ENCODE measurements at places on chromosomes 1 and 21. TPM values are rescaled to one million over a fixed set of nuclear protein-coding genes. Genes with fewer than 3 reads are reported as not detected.

TFF2 gene
- not detected for total RNA-seq

RIMKLA gene
- under 0.01 TPM for total RNA-seq

RGS13 gene
- not detected for total RNA-seq

STUM gene
- not detected for total RNA-seq

Data from smooth muscle cell of the umbilical artery (primary cell).